ENCODE measurements at places on chromosomes 12 and 14.

DNA sequence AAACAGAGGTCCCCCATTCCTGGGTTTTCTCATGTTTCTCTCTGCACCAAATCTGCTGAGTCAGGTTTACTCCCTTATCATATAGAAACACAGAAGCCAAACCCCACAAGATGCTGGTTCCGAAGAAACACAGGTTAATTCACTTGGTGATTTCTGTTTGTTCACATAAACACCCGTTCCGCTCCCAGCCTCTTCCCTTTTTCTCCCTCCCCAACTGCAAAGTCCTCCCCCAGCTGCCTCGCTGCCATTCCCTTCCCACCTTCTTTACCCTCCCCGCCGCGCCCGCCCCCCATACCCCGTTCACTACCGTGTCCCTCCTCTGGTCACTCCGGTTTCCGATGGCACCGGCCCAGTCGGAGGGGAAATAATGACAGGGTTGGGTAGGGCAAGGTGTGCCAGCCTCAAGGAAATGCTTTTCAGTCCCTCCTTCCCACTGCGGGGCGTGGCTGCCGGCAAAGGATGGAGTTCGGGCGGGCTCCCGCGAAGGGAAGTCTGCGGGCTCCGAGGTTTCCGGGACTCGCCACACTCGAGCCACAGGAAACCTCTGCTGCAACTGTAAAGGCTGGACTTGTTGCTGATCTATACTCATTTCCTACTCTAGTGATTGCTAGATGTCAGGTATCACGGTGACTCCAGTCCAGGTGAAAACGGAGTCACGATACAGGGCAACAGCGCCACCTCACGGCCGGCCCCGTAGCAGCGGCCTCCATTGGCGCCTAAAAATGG lies at the start of gene STYK1:
Gene STYK1, minus strand, starts transcription at position 394 of the 726 bp plus-strand sequence. CDS start 39,434 bp downstream, outside the sequence.
- DNase-seq, result peak; percentile 72

DNA sequence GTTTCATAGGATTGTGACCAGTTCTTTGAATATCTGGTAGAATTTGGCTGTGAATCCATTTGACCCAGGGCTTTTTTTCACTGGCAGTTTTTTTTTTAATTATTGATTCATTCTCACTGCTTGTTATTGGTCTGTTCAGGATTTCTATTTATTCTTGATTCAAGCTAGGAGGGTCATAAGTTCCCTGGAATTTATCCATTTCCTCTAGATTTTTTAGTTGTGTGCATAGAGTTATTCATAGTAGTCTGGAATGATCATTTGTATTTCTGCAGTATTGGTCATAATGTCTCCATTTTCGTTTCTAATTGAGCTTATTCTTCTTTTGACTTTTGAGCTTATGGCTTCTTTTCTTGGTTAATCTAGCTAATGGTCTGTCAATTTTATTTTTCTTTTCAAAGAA lies 291.6 kb downstream of the AKAP6 start:
- DNase-seq, result peak; percentile 58

- no peak for DNase-seq
Observed at GRCh38 chr12:122139266-122139665, 34.8 kb downstream of the IL31 start.

- peak; percentile 90 for DNase-seq
Observed at GRCh38 chr12:123942238-123942653, 30.4 kb downstream of the CCDC92 start.

DNA sequence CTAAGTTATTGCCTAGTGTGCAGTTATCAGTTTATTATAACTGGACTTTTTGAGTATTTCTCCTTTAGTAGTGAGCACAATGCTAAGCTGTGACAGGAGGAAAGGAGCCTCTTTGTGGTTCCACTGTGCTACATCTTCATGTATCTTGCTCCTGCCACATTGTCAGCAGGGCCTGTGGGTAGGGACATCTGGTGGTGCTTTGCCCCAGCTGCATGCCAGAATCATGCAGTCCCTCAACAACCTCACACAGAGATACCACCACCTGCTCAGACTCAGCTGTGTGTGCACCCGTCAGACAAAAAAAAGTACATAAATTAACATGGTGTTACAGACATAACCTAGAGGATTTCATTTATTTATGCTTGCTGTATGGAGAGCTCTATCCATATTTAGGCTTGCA lies 51.1 kb downstream of the MIS18BP1 start:
- peak; percentile 22 for DNase-seq

GRCh38 chr12:124792961-124793441 lies 70.7 kb downstream of the SCARB1 start:
- no peak for DNase-seq

DNA sequence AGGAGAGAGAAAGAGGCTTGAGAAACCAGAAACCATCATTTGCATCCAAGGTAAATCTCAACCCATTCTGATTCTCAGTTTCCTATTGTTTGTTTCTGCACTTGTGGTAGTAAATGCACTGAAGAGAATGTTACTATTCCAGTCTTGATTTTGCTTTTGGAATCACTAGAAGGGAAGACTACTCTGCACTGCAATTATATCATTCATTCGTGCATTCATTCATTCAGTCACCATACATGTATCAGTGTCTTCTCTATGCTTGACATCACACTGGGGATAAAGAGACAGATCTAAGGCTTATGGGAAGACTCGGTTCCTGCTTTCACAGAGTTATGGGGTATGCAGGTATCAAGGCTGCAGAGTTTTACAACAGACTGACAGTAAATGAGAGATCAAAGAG lies 90.3 kb upstream of the EGLN3 start:
- no peak for DNase-seq

GRCh38 chr14:103448097-103448496 lies 62.9 kb downstream of the MARK3 start:
- no peak for DNase-seq

- DNase-seq, result no peak
Observed at GRCh38 chr12:70615174-70615866, 21.9 kb downstream of the PTPRB start.

- DNase-seq, result no peak
Observed at GRCh38 chr14:77990337-77990736, 179.8 kb upstream of the NRXN3 start.

GRCh38 chr14:61878931-61879330 lies 116.7 kb downstream of the SNAPC1 start:
- DNase-seq, result no peak

DNA sequence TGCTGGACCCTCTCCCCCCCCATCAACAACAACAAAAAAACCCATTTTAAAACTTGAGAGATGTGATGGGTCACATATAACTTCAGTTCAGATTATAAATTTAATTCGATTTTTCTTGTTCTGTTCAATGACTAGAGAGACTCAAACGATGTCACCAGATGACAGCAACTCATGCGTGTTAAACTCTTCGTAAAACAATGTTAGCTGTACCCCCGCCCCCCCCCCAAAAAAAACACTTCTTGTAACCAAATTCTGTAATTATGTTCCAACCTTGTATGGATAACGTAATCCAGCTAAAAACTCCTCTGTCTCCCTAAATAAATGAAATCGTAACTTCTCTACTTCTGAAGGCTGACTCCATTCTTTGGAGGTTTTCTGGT lies 614 bp upstream of the NACA start:
- no peak for DNase-seq

DNA sequence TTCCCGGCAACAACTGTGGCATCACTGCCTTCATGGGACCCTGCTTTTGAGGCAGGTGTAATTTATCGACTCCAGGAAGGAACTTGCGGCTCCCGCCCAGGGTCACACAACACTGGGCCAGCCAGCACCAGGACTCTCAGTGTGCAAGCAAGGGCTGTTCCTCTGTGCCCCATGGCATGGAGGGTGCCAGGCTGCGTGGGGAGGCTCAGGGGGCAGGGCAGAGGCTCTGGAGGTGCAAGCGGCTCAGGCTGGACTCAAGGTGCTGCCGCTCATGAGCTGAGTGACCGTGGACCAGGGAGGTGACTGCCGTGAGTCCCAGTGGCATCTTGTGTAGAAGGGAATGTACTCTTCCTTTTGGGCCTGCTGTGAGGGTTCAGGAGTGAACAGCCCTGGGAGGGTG lies 57.6 kb downstream of the SLC24A4 start:
- DNase-seq, result no peak

DNA sequence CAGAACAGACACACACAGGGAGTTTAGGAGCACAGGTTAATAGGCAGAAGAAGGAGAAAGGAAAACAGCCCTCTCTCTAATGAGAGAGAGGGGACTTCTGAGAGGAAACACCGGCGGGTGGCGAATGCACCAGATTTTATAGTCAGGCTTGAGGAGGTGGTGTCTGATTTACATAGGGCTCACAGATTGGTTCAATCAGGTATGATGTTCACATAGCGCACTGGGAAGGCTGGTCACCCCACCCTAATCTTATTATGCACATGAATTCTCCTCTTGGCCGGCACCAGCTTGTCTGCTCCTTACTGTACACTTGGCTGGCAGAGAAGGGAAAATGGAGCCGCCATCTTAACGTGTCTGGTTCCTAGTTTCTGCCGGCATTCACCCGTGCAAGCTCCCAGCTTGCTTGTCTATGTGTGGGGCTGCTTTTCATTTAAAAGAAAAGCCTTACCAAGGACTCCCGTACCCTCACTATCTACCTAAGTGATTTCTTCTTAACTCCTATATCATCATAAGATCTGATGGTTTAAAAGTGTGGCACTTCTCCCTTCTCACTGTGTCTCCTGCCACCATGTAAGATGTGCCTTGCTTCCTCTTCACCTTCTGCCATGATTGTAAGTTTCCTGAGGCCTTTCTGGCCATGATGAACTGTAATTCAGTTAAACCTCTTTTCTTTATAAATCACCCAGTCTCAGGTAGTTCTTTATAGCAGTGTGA lies 15.1 kb downstream of the BCAT1 start:
- no peak for DNase-seq

DNA sequence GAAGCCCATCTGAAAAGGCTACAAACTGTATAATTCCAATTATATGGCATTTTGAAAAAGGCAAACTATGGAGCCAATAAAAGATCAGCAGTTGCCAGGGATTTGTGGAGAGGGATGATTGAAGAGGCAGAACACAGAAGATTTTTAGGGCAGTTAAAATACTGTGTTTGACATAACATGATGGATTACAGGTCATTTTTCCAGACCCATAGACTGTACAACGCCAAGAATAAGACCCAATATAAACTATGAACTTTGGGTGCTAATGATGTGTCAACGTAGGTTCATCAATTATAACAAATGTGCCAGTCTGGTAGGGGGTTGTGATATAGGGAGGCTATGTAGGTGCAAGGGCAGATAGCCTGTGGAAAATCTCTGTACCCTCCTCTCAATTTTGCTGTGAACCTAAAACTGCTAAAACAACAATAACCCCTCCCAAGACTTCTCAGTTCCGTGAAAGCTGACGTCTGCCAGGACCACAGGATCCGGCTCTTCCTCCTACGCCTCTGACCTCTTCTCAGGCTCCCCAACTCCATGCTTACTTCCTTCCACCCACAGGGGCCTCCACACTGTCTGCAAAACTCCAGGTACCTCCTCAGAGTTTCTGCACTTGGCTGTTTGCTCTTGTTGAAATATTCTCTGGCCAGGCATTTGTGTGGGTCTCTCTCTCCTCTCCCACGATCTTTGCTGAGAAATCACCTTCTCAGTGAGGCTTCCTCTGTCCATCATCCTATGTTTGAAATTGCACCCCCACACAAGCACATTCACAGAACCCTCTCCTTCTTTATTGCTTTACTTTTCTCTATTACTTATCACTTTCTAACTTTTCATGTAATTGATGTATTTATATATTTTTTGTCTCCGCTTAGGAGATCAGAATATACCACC lies 131.4 kb downstream of the BBS10 start:
- no peak for DNase-seq

GRCh38 chr12:6241495-6241894 lies 41.3 kb downstream of the CD9 start:
- no peak for DNase-seq

- DNase-seq, result no peak
Observed at GRCh38 chr12:83865431-83865830, 1047.2 kb downstream of the SLC6A15 start.

DNA sequence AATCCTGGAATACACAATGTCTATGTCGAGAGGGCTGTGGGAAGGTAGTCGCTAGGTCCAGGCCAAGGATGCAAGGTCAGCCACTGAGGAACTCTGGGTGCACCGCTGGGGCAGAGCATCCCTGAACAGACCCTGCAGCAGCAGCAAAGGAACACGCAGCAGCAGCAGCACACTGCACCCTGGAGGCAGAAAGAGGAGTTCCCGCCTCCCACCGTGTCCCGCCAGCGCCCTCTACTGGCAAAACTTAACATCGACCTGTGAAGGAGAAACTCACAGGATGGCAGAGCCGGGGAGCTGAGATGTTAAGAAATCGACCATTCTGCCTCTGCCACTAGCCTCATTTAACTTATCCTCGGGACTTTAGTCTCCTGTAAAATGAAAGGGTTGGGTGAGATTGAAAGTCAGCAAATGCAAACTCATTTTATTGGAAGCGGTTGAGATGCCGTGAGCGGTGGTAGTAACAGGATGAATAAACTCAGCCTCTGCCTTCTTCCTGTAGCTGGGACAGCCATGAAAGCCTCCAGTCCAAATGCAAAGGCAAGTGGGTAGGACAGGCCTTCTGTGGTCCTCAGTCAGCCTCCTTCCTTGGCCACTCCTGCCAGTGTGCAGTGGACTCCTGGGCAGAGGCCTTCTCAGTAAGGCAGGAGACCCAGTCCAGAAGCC lies 45.6 kb downstream of the STAB2 start:
- DNase-seq, result peak; percentile 11

GRCh38 chr12:56591961-56592360 lies 38.2 kb downstream of the BAZ2A start:
- no peak for DNase-seq

GRCh38 chr12:106753526-106753925 lies 21.0 kb upstream of the RIC8B start:
- no peak for DNase-seq

DNA sequence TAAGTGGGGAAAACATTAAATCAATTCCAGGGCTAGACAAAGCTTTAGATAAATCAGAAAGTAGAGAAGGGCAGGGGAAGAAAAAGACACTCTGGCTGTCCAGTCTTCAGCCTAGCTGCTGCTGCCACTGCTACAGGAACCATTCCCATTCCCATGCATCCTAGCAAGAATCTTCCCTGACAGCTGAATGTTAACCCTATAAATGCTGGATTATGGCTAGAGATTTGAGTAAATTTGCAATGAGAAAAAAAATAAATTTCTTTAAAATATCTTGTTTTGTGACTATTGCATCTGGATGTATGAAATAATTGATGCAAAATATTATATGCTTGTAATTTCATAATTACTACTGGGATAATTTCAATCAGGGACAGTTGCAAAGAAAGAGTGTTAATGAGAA lies 15.0 kb upstream of the CDKN3 start:
- DNase-seq, result no peak

- no peak for DNase-seq
Observed at GRCh38 chr14:75876530-75876929, 105.3 kb downstream of the TGFB3 start.

Data from foreskin fibroblast (primary cell).